Lung microvascular endothelial cell (primary cell): ENCODE measurements at places on chromosomes 3 and 15.

GRCh38 chr3:20683910-20684309 is 497.9 kb upstream of the SGO1 start:
- no peak for DNase-seq

DNA sequence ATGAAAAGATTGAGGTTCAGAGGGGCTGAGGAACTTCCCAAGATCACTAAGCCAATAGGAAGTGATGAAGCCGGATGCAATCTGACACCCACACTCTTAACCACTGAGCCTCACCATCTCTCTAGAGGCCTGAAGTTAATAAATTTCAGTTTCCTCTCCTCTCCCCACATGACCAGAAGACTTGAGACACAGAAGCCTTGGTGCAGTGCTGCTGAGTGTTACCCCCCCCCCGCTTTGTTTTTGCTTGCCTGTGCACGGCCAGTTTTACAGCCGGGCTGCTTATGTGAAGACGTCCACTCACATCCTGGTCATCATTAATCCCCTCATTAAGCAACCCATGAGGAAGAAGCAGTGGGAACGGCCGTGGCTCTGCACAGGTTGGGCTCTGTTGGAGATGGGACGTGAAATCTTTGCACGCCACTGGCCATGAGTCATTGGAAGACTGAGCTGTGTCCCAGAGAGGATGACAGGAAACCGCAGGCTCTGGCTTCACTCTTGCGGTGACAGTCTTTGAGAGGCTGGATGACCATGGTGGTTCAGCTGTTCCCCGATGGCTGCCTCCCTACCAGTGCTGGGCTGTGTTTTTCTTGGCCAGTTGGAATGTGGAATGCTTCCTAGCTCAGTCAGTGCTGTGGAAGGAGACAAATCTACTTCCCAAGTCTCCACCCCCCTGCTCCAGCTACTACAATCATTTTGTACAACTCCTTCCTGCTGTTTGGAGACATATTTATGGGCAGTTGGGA is 232.6 kb upstream of the LRTM1 start:
- no peak for DNase-seq

- DNase-seq: no peak
Measured at GRCh38 chr3:141218162-141218835, 13.3 kb upstream of the PXYLP1 start.

DNA sequence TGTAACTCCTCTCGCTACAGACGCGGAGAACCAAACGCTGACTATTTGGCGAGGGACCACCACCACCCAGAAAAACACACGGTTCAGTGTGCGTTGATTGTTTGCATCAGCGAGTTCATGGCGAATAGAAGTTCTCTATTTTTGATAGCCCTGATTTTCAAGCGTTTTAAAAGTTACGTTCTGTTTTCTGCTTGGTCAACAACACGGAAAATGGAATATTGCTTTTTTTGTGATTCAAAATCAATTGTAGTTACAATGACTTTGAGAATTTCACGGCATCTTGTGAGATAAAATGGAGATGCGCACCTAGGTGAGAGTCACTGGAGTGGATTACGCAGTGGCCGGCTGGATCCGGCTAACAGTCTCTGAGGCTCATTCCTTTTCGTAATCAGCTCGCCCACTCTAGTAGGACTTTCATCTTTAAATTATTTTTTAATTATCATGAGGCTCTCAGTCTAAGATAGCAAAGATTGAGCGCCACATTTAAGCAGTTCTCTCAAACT is 54.8 kb downstream of the CCDC54 start:
- DNase-seq: no peak

DNA sequence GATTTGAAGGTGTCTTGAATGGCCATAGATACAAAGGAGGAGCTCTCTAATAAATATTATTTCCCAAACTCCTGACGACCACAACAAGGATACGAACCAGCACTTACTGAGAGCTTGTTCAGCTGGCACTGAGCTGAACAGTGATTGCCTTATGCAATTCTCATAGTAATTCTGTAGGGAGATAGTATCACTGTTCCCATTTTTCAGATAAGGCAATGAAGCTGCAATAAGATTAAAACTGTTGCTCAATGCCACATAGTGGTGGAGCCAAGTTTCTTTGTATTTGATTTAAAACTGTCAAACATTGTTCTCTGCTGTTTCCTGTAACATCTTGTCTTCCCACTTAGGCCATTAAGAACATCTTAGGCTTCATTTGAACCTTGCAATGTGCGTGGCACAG is 163.9 kb downstream of the RPLP1 start:
- DNase-seq: no peak

DNA sequence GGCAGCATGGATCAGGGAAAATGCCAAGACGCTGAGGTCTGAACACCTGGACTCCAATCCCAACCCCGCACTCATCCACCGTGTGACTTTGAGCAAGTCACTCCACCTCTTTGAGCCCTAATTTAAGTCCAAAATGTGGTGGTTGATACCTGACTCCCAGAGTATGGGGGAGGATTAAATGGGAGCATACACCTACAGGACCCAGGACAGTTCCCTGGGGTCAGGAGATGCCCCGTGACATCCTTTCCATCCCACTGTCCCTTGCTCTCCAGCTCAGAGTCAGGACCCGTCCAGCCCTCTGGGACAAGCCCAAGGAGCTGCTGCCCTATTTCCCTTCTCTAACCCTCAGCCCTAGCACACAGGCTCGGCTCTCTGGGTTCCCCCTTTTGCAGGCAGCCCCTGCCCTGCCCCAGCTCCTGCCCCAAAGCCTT is 276.4 kb downstream of the XXYLT1 start:
- DNase-seq: no peak

DNA sequence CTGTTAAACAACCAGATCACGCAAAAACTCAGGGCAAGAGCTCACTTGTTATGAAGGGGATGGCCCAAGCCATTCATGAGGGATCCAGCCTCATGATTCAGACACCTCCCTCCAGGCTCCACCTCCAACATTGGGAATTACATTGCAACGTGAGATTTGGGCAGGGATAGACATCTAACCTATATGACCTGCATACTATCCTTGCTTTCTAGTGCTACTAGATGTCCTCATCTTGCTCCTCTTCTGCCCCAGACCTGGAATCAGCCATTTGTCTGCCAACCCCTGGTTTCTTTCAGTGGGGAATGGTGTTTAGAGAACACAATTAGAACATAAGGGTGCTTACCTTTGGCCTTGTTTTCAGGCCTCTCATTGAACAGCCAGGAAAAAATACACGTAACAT is 63.2 kb downstream of the RPN1 start:
- no peak for DNase-seq

DNA sequence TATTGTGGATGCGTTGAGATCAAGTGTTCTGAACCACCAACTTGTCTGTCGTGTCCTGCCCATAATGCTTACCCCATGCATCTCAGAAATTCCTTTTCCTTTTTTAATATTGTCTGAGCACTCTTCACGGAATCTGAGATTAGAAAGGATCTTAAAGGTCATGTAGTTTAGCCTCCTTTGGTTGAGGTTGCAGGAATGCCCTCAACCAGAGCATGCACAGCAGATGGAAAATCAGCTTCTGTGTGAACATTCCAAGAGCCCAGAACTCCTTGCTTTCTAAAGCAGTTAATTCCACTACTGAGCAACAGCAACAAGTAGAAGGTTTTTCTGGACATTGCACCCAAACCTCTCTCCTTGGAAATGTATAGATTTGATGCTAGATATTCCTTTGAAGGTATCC is 153.7 kb downstream of the TPRG1 start:
- no peak for DNase-seq

GRCh38 chr3:128993461-128994172 is at the start of gene CFAP92:
Gene CFAP92 (minus strand): TSS chr3:128994076. CDS start chr3:128993304, 772 bp downstream.
- DNase-seq: peak; percentile 82

DNA sequence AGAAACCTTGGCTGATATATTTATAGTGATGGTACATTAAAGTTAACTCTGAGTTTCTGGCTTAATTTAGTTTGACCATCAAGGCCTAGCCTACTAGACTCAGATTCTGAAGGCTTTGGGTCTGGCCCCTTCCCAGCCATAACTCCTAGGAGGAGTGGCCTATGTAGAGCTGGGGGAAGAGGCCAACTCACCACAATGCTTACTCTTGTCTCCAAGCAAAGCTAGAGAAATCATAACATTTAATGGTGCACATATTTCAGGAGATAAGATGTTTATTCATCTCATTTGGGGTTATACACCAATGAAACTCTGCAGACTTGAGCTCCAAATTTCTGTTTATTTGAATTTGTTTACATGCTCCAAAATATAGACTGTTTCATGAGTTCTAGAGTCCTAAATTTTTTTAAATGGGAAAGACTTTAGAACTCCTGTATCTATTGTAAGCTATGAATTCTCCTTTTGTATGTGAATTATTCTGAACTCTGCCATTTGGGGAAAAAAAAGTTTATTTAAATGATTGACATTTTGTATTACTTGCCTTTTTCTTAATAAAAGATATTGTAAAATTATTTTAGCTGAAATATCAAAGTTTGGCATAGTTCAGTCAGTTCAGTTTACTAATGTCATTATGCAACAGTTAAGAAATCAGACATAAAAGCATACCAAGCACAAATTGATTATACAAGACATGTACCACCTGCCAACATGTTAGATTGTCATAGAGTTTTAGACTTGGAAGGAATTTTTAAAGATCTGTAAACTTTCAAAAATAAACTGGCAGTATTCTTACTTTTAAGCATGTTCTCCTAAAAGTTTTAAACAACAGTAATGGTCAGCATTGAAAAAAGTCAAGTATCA is 143.4 kb upstream of the NR2E3 start:
- DNase-seq: no peak

GRCh38 chr3:18469775-18470174 is 44.6 kb upstream of the SATB1 start:
- DNase-seq: no peak

- no peak for DNase-seq
Measured at GRCh38 chr15:90153658-90154057, 47.5 kb upstream of the SEMA4B start.

- no peak for DNase-seq
Measured at GRCh38 chr15:67607959-67608637, 65.6 kb downstream of the MAP2K5 start.

- peak; percentile 97 for DNase-seq
Measured at GRCh38 chr3:184448321-184449160, 68.7 kb downstream of the CHRD start.

GRCh38 chr15:71275566-71276335 is 160.5 kb downstream of the THSD4 start:
- DNase-seq: no peak

GRCh38 chr3:168976969-168977368 is 686.5 kb downstream of the MECOM start:
- DNase-seq: no peak

GRCh38 chr15:31440754-31441311 is 114.2 kb downstream of the KLF13 start:
- peak; percentile 47 for DNase-seq

GRCh38 chr3:114406922-114407321 is 113.1 kb downstream of the TIGIT start:
- DNase-seq: no peak

DNA sequence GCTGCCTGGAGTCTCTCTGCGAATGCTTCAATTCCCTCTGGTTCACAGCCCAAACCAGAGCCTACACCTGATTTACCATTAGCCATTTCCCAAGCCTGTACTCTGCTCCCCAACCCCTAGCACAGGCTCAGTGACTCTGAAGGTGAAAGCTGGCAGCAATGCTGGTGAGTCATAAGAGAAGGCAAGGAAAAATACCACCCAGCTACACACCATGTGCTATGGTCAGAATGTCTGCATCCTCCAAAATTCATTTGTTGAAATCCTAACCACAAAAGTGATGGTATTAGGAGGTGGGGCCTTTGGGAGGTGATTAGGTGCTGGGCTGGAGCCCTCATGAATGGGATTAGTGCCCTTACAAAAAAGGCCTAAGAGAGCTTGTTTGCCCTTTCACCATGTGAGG is 117.1 kb upstream of the TJP1 start:
- peak; percentile 10 for DNase-seq
